Activated T-helper 17 cell treated with anti-CD3 and anti-CD28 coated beads, Interleukin-2, amount 50 U/mL, for 72 hours (primary cell): ENCODE measurements at places on chromosomes 7 and 10. TPM values are rescaled to one million over a fixed set of nuclear protein-coding genes. Genes with fewer than 3 reads are reported as not detected.

DNA sequence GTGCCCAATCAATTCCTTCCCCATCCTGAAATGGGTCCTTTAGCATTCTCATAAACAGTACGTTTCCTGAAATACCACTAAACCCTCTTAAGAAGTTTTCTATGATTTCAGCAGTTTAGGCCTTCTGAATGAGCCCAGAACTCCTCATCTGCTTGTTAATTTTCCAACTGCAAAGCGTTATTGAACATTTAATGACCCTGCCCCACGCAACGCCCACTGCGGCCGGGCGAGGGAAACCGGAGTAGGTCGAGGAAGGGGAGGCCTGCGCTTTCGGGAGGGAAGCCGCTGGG, 608 bp upstream of the UBN2 start:
- peak overlapping the region; percentile 97 for H3K4me3 ChIP-seq
- peaks cover 12% of the 10 kb centered on the region for H3K4me1 ChIP-seq
- ATAC-seq: no peak
- peak overlapping the region; percentile 97 for H3K27ac ChIP-seq

DNA sequence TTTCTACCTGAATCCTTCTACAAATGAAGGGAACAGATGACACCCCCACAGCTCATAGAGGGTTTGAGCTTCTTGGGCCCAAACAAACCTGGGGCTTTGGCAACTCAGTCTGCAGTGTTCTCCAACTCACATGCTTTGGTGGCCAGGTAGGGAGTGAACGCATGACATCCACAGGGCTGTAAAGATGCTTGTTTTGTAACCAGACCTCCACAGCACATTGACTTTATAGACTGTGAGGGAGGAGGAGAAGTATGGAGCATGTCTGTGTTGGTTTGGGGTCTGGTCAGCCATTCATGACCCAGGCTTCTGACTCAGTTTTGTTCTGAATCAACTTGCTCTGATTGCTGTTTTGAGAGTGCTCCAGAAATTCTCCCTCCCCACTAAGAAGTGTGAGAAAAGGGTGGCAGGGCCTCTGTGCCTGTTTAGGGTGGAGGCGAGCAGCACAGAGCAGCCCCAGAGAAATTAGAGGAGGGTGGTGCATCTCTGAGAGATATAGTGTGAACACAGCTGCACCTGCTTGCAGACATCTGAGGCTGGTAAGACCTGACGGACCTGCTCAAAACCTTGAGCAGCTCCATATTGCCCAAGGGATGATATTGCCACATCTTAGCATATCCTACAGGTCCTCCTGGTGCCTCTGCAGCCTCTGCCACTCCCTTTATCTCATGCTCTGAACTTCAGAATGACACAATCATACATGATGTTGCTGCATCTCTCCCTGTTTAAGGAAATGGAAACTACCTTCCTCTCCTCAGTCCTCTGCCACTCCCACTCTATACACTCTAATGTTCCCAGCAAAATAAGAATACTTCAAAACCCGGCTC, 287.7 kb downstream of the ABCA13 start:
- H3K4me1 ChIP-seq: no peaks in the 10 kb centered on the region
- no peaks in the 10 kb centered on the region for H3K36me3 ChIP-seq
- no peak for ATAC-seq

DNA sequence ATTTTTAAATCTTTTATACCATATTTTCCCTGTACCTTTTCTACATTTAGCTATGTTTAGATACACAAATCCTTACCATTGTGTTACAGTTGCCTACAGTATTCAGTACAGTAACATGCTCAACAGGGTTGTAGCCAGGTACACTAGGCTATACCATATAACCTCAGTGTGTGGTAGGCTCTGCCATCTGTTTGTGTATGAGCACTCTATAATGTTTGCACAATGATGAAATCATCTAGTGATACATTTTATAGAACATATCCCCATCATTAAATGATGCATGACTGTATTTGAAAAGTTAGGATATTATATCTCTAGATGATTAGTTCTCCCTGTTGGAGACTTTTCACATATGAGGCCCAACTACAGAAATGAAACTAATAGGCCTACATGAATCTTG, 188.6 kb downstream of the STK31 start:
- H3K27me3 ChIP-seq: peaks cover 11% of the 10 kb centered on the region
- no peak for ATAC-seq
- peaks cover 21% of the 10 kb centered on the region for H3K4me1 ChIP-seq
- H3K27ac ChIP-seq: no peak overlapping the region
- no peak overlapping the region for H3K4me3 ChIP-seq

DNA sequence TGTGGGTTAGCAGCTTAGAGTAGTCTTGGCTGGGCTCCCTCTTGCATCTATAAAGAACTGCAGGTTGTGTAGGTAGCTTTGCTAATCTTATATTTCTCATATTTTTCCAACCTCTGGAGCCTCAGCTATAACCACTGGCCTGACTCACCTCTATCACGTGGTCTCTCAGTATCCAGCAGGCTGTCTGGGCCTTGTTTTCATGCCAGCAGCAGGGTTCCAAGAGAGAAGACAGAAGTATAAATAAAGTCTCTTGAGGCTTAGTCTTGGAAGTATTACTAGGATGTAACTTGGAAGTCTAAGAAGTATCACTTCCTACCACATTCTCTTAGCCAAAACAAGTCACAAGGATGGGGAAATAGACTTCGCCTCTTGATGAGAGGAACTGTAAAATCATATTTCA, 73.3 kb downstream of the WIPF3 start:
- H3K4me1 ChIP-seq: no peaks in the 10 kb centered on the region
- no peak overlapping the region for H3K4me3 ChIP-seq
- peaks cover 22% of the 10 kb centered on the region for H3K27me3 ChIP-seq
- no peak overlapping the region for H3K27ac ChIP-seq

- H3K4me3 ChIP-seq: no peak overlapping the region
- no peaks in the 10 kb centered on the region for H3K36me3 ChIP-seq
- no peak for ATAC-seq
- no peaks in the 10 kb centered on the region for H3K4me1 ChIP-seq
- no peak overlapping the region for H3K27ac ChIP-seq
These were observed 49.4 kb downstream of the GTF2IRD1 start for GRCh38 chr7:74503061-74503460.

GRCh38 chr7:147332988-147333387, 1216.4 kb downstream of the CNTNAP2 start:
- no peaks in the 10 kb centered on the region for H3K36me3 ChIP-seq
- no peak overlapping the region for H3K27ac ChIP-seq
- H3K4me1 ChIP-seq: no peaks in the 10 kb centered on the region
- ATAC-seq: no peak
- H3K4me3 ChIP-seq: no peak overlapping the region

DNA sequence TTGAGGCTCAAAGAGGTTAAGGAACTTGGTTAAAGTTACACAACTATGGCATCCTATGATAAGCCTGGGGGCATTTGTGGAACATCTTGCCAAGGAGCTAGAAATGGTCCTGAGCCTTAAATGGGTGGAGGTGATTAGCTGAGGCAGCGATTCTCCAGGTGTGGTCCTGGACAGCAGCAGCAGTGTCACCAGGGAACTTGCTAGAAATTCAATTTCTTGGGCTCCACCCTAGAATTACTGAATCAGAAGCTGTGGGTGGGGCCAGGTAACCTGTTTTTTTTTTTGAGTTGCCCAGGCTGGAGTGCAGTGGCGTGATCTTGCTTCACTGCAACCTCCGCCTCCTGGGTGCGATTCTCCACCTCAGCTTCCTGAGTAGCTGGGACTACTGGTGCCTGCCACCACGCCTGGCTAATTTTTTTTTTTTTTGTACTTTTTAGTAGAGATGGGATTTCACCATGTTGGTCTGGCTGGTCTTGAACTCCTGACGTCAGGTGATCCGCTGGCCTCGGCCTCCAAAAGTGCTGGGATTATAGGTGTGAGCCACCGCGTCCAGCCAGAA, 13.1 kb downstream of the RPS24 start:
- H3K4me3 ChIP-seq: no peak overlapping the region
- peaks cover 18% of the 10 kb centered on the region for H3K36me3 ChIP-seq
- no peak for ATAC-seq
- no peaks in the 10 kb centered on the region for H3K27me3 ChIP-seq
- H3K4me1 ChIP-seq: peaks cover 31% of the 10 kb centered on the region

DNA sequence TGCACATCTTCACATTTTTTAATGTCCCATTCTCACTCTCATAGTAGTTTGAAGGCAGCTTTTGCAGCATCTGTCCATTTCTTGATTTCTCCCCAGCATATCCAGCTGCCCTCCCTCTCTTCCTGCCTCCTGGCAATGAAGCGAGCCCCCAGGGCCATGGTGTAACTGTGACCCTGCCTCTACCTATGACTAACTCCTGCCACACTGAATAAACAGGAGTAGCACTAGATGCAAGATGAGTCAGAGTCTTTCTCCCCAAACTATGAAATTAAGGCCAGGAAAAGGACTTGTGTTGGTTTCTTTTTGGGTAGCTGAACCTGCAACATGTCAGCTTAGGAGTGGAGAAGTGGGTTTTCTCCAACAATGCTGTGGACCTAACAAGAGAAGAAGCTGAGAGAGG, 329.0 kb downstream of the RNLS start:
- H3K36me3 ChIP-seq: no peaks in the 10 kb centered on the region
- no peak overlapping the region for H3K27ac ChIP-seq
- H3K4me1 ChIP-seq: peaks cover 5% of the 10 kb centered on the region

GRCh38 chr7:106590209-106590816, 70.6 kb downstream of the CCDC71L start:
- peak; percentile 32 for ATAC-seq
- H3K27me3 ChIP-seq: no peaks in the 10 kb centered on the region
- no peak overlapping the region for H3K27ac ChIP-seq
- H3K36me3 ChIP-seq: no peaks in the 10 kb centered on the region

GRCh38 chr10:93993782-93994437, at the start of gene PLCE1:
Gene PLCE1 (plus strand): TSS chr10:93993931. CDS start chr10:94031047, 37,116 bp downstream.
- peak within 1 kb of the TSS; percentile 35 for H3K4me3 ChIP-seq
- peaks cover 66% of the 10 kb centered on the region for H3K27me3 ChIP-seq
- H3K4me1 ChIP-seq: peaks cover 7% of the 10 kb centered on the region

DNA sequence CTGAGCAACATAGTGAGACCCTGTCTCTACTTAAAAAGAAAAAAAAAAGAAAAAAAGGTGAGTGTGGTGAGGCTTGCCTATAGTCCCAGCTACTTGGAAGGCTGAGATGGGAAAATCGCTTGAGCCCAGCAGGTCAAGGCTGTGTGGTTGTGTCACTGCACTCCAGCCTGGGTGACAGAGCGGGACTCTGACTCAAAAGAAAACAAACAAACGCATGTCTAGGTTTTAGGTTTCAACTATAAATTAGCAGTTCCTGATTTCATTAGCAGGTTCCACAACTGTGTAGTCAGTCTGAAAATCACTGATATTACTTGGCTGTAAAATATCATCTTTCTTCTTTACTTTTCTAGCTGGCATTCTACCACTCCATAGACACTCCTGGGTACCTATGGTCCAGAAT, 155.7 kb upstream of the HGF start:
- no peak overlapping the region for H3K4me3 ChIP-seq
- no peaks in the 10 kb centered on the region for H3K4me1 ChIP-seq
- ATAC-seq: no peak

GRCh38 chr7:81402227-81402626, 367.6 kb downstream of the HGF start:
- H3K27me3 ChIP-seq: no peaks in the 10 kb centered on the region
- H3K4me1 ChIP-seq: no peaks in the 10 kb centered on the region
- ATAC-seq: no peak
- no peak overlapping the region for H3K27ac ChIP-seq
- no peaks in the 10 kb centered on the region for H3K36me3 ChIP-seq
- H3K4me3 ChIP-seq: no peak overlapping the region

DNA sequence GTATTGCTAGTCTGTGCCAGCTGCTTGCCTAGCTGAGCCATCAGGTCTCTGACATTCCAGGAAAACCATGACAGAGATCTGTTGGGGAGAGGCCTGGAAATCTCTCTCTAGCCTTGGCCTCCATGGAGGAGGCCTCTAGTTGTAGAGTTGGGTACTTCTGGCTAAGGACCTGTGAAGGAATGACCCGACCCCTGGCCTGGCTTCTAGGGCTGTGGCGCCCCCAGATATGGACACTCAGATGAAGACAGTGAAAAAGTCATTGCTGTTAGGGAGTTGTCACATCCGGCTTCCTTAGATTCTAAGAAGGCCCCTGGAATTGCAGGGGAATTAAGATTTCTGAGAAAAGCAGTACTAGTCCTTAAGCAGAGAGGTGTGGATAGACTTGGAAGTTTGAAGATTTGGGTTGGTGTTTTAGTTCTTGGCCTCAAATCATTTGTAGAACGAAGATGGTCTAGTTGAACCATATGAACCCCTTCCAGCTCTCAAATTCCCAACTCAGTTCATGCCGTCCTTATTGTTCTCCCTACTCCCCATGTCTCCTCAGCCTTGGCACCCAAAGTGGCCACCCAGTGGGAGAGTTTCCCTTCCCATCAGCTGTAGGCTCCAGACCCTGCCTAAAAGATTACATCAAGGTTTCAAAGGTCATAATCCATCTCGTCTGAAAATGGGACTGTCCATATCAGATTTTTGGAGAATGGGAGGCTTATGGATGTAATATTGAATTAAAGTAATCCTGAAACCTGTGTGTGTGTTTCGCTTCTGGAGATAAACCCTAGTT, 7.0 kb downstream of the HHEX start:
- peaks cover 16% of the 10 kb centered on the region for H3K4me1 ChIP-seq
- H3K36me3 ChIP-seq: peaks cover 4% of the 10 kb centered on the region
- no peak overlapping the region for H3K4me3 ChIP-seq
- H3K27ac ChIP-seq: no peak overlapping the region
- peaks cover 55% of the 10 kb centered on the region for H3K27me3 ChIP-seq

GRCh38 chr7:105126436-105126975, 112.5 kb downstream of the KMT2E start:
- H3K27ac ChIP-seq: no peak overlapping the region
- peaks cover 65% of the 10 kb centered on the region for H3K36me3 ChIP-seq
- no peak overlapping the region for H3K4me3 ChIP-seq
- H3K27me3 ChIP-seq: no peaks in the 10 kb centered on the region
- H3K4me1 ChIP-seq: peaks cover 18% of the 10 kb centered on the region
- ATAC-seq: no peak

- no peaks in the 10 kb centered on the region for H3K36me3 ChIP-seq
- no peaks in the 10 kb centered on the region for H3K27me3 ChIP-seq
- no peak for ATAC-seq
These were observed 159.5 kb downstream of the PPP1R9A start for GRCh38 chr7:95066737-95067530.

DNA sequence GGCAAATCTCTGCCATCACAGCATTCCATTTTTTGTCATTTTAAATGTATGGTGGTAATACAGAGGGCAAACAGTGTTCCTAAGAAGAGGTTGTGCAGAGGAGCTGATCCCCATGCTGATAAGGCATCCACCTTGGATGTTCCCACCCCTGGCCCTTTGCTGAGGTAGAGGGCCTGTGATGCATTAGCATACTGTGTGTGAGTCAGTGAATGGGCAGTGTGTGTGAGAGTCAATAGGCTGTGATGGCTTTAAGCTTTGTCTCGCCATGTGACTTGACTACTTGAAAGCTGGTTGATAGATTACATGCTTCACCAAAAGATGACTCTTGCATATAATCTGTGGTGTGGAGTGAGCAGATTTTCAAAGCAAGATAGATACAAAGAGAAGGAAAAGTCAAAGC, 81.3 kb downstream of the INSYN2A start:
- no peaks in the 10 kb centered on the region for H3K36me3 ChIP-seq
- peaks cover 4% of the 10 kb centered on the region for H3K27me3 ChIP-seq
- no peaks in the 10 kb centered on the region for H3K4me1 ChIP-seq
- no peak for ATAC-seq
- no peak overlapping the region for H3K4me3 ChIP-seq

GRCh38 chr7:123397746-123398338, 136.6 kb downstream of the IQUB start:
- no peak overlapping the region for H3K4me3 ChIP-seq
- no peaks in the 10 kb centered on the region for H3K27me3 ChIP-seq
- H3K4me1 ChIP-seq: no peaks in the 10 kb centered on the region
- no peak for ATAC-seq

The HOXA4 gene
- total RNA-seq: 0.26 TPM

The TRIP6 gene
- total RNA-seq: 43.5 TPM

The AGAP9 gene
- total RNA-seq: 2.9 TPM
